ENCODE measurements at places on chromosomes 11 and 22. TPM values are rescaled to one million over a fixed set of nuclear protein-coding genes. Genes with fewer than 3 reads are reported as not detected.

GRCh38 chr11:125954945-125955640 is 9.2 kb downstream of the VSIG10L2 start:
- H3K27ac ChIP-seq: no peak overlapping the region
- no peaks in the 10 kb centered on the region for H3K4me1 ChIP-seq
- no peak overlapping the region for H3K4me3 ChIP-seq

DNA sequence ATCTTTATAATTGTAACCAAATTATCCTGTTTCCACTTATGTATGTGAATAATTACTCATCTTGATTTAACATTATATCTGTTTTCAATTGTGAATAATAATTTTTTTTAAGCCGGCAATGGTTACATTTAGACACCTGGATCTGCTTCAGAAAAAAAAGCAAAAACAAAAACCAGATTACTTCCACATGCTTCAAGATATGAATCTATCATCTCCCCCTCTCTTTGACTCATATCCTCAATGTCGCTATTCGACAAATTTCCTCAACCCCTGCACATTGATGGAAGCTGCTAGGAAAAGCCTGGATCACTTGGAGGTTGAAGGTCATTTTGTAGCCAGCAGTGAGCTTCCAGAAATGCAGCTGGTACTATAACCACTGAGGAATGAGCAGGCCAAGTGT is 42.7 kb downstream of the SLC1A2 start:
- no peaks in the 10 kb centered on the region for H3K36me3 ChIP-seq
- peaks cover 5% of the 10 kb centered on the region for H3K4me1 ChIP-seq
- no peaks in the 10 kb centered on the region for H3K27me3 ChIP-seq
- no peak for DNase-seq
- no peak overlapping the region for H3K27ac ChIP-seq

Gene CEND1
- total RNA-seq: 0.34 TPM

GRCh38 chr22:48352086-48352911 is 1475.4 kb downstream of the BRD1 start:
- peaks cover 4% of the 10 kb centered on the region for H3K27me3 ChIP-seq
- no peaks in the 10 kb centered on the region for H3K4me1 ChIP-seq
- H3K36me3 ChIP-seq: no peaks in the 10 kb centered on the region
- no peak overlapping the region for H3K4me3 ChIP-seq
- no peak overlapping the region for H3K27ac ChIP-seq

Gene FXYD6
- total RNA-seq: not detected

Gene MS4A1
- 2,024 TPM for total RNA-seq

Gene CSF2RB
- total RNA-seq: 141 TPM

GRCh38 chr11:35236667-35237003 is 97.7 kb downstream of the CD44 start:
- no peak for DNase-seq
- no peak overlapping the region for H3K4me3 ChIP-seq
- H3K27ac ChIP-seq: no peak overlapping the region
- peaks cover 30% of the 10 kb centered on the region for H3K4me1 ChIP-seq
- H3K36me3 ChIP-seq: peaks cover 14% of the 10 kb centered on the region
- H3K27me3 ChIP-seq: no peaks in the 10 kb centered on the region

Gene UPB1
- 1.3 TPM for total RNA-seq

GRCh38 chr11:36292311-36292722 is 3.1 kb upstream of the COMMD9 start:
- peaks cover 1% of the 10 kb centered on the region for H3K27me3 ChIP-seq
- no peak overlapping the region for H3K4me3 ChIP-seq
- no peak for DNase-seq

DNA sequence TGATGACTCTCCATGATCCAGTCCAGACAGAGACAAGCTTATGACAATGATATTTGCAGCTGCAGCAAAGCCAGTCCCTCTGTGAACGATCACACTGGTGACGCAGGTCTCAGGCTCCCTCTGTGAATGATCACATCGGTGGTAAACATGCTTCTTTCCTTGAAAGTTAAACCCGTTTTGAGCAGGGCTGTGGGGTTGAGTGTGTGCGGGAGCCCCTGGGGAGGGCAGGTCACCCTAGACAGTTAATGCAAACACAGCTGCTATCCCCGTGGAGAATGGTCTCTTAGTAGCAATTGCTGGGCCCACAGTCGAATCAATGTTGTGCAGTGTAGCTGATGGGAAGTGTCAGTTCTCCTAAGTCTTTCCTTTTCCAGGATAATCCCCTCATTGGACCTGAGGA is 71.0 kb upstream of the KIRREL3 start:
- H3K4me3 ChIP-seq: no peak overlapping the region
- no peak overlapping the region for H3K27ac ChIP-seq
- H3K27me3 ChIP-seq: peaks cover 2% of the 10 kb centered on the region
- H3K36me3 ChIP-seq: no peaks in the 10 kb centered on the region

DNA sequence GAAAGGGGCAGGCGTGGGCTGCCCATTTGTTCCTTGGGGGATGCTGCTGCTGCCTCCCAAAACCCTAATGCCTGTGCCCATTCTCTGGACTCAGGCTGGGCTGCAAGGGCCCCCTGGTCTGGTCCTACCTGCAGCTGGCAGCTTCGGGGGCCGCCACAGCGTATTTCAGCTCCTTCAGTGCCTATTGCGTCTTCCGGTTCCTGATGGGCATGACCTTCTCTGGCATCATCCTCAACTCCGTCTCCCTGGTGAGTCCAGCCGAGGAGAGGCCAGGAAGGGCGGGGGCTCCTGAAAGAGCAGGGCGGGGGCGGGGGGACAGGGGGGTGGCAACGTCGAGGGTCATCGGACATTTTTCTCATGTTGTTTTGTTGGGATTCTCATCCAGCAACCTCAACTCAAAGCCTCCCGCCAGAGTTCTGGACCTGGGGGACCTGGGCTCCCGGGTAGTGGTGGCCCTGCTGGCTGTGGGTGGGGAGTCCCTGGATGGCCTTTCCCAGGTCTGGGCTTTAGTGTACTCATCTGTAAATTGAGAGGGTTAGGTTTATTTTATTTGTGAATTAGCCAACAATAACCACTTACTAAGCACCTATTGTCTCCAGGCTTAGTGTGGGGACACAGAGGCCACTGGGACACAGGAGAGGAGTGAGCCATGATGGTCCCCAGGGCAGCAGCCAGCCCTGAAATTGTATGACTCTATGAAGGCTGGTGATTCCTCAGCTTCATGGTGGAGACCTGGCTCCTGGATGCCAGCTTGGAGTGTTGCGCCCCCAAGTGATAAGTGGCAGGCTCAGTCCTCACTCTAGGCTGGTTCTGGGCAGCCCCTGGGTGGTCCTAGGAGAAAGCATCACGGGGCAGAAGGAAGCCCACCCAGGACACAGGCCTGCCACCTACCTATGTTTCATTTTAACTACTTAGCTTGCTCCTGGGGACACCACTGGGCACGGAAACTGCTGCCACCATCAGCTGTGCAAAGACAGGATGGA is 36.0 kb downstream of the CAPN1 start:
- DNase-seq: no peak
- H3K4me3 ChIP-seq: no peak overlapping the region
- H3K27me3 ChIP-seq: no peaks in the 10 kb centered on the region

DNA sequence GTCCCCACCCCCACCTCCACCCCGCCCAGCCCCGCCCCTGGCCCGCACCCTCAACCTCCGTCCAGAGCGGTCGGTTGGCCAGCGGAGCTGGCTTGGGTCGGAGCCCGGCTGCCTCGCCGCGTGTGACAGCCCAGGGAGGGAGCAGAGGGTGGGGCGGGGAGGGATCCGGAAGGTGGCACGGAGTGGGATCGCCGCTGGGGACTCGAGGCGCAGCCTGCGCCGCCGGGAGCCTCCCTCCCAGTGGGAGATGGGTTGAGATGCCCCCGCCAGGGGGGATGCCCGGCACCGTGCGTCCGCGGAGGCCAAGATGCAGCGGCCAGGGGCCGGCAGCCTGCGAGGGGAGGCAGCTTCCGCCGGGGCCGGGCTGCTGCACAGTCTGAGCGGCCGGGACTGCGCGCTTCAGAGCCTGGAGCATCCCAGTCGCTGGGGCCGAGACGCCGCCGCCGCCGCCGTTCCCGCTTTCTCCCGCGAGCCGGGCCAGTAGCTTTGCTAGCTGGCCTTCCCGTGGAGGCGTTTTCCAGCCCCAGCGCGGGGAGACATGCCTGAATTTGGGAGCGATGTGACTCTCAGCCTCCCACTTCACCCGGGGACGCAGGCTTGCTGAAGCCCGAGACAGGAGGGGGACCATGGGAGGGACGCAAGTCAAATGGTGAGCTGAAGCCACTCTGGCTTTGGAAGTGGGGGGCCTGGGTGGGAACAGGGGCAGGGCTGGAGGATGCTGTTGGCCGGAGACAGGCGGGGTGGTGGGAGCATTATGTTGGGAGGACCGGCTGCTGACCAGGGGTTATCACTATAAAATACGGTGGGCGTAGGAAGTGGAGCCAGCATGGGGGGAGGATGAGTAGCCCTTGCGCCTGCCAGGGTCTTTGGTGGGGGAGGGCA is 40.2 kb downstream of the DIXDC1 start:
- peak; percentile 30 for DNase-seq
- H3K4me3 ChIP-seq: peak overlapping the region; percentile 70
- peaks cover 16% of the 10 kb centered on the region for H3K4me1 ChIP-seq
- H3K36me3 ChIP-seq: no peaks in the 10 kb centered on the region

DNA sequence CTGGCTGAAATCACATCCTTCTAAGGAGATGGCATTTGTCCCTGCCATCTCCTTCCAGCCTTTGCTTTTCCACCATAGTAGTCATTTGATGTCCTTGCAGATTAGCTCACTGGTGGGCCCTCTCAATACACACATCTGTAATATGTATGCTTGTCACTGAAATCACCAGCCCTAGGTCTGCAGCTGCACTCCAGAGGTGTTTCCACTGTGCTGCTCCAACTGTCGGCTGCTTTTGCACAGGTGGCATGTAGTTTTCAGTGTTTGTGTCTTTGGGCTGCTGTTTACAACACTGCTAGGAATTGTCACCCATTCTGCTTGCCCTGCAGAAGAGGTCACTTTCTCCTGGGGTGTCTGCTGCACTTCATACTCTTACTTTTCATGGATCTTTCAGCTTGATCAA is 69.0 kb upstream of the GRAMD1B start:
- H3K36me3 ChIP-seq: no peaks in the 10 kb centered on the region
- H3K27me3 ChIP-seq: peaks cover 36% of the 10 kb centered on the region
- H3K4me3 ChIP-seq: no peak overlapping the region
- H3K4me1 ChIP-seq: peaks cover 21% of the 10 kb centered on the region
- no peak for DNase-seq

DNA sequence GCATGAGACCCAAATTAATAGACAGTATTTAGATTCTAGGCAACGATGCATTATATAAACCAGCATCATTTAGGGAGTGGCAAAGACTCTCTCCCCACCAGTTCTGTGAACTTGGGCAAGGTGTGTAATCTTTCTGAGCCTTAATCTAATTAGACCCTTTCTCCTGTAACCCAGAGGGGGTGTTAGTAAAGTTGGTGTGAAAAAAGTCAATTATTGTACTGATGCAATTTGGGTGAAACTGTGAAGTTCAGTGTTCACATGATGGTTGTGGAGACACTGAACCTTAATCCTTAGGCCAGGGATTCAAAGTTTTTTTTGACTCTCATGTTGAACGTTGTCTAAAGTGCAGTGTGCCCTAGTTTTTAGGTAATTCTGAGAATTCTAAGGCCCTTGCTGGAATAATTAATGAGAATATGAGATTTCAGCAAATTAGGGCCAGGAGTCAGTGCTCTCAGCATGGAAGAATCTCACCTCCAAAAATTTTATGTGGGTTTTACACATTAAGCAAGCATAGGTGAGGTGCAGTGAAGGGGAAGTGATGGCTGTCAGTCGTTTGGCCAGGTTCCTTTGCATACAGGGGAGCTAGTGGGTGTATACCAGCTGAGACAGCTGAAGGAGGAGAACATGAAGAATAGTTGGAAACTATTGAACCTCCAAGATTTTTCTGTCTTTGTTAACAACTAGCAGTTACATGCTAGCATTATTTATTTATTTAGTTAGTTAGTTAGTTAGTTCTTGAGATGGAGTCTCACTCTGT is 94.2 kb downstream of the PTPRJ start:
- DNase-seq: no peak
- no peak overlapping the region for H3K4me3 ChIP-seq
- peaks cover 43% of the 10 kb centered on the region for H3K4me1 ChIP-seq

Gene JHY
- 2.2 TPM for total RNA-seq

Gene INPPL1
- 107 TPM for total RNA-seq

Gene MYO7A
- total RNA-seq: 5.4 TPM

DNA sequence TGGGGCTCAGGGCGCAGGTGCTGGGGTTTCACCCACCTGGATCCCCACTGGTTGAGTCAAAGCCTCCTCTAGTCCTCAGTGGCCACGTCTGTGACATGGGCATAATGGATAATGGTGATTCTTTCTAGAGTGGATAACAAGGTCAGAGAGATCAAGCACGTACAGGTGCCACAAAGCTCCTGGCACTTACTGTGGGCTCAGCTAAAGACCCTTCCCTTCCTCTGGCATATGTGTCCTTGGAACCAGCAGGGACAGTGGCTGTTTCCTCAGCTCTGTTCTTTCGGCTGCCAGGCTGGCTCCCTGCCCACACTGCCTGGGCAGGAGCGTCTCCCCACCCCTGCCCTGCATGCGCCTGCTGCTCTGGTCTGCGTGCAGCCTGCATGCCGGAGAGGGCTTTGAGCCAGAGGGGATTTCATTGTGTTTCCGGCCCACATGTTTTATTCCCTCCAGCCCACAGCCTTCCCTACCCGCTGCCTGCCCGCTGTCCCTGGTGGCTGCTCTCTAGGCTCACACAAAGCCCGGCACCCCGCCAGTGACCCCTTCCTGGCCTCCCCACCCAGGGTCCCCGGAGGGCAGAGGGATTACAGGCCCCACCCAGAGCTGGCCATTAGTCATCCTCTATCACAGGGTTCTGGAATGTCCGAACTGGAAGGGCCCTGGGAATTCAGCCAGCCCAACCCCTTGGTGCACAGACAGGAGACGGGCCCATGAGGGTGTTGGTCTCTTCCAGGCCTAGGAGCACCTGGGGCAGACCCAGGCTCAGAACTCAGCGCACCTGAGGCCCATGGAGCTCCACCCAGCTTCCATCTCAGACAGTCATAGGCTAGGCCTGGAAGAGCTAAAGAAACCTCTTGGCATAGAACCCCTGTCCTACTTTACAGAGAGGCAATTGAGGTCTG is 55.3 kb upstream of the GCAT start:
- peaks cover 40% of the 10 kb centered on the region for H3K36me3 ChIP-seq
- no peak for DNase-seq
- no peaks in the 10 kb centered on the region for H3K27me3 ChIP-seq
- peaks cover 9% of the 10 kb centered on the region for H3K4me1 ChIP-seq
- no peak overlapping the region for H3K27ac ChIP-seq

- H3K36me3 ChIP-seq: no peaks in the 10 kb centered on the region
- DNase-seq: no peak
- peaks cover 7% of the 10 kb centered on the region for H3K27me3 ChIP-seq
- no peak overlapping the region for H3K4me3 ChIP-seq
- no peak overlapping the region for H3K27ac ChIP-seq
Observed at GRCh38 chr11:118087931-118088330, 1.2 kb upstream of the SMIM35 start.

GRCh38 chr22:19374410-19374809 is 57.1 kb downstream of the HIRA start:
- no peaks in the 10 kb centered on the region for H3K4me1 ChIP-seq
- peaks cover 75% of the 10 kb centered on the region for H3K36me3 ChIP-seq
- H3K27me3 ChIP-seq: no peaks in the 10 kb centered on the region
- no peak overlapping the region for H3K4me3 ChIP-seq
- H3K27ac ChIP-seq: no peak overlapping the region

Measured in activated B cell treated with CpG ODN at 0.5 μM for 24 hours (primary cell).